ENCODE measurements at places on chromosomes 4 and X.
A peak's percentile ranks its signal among the peaks of the same experiment; 100 is the strongest.

DNA sequence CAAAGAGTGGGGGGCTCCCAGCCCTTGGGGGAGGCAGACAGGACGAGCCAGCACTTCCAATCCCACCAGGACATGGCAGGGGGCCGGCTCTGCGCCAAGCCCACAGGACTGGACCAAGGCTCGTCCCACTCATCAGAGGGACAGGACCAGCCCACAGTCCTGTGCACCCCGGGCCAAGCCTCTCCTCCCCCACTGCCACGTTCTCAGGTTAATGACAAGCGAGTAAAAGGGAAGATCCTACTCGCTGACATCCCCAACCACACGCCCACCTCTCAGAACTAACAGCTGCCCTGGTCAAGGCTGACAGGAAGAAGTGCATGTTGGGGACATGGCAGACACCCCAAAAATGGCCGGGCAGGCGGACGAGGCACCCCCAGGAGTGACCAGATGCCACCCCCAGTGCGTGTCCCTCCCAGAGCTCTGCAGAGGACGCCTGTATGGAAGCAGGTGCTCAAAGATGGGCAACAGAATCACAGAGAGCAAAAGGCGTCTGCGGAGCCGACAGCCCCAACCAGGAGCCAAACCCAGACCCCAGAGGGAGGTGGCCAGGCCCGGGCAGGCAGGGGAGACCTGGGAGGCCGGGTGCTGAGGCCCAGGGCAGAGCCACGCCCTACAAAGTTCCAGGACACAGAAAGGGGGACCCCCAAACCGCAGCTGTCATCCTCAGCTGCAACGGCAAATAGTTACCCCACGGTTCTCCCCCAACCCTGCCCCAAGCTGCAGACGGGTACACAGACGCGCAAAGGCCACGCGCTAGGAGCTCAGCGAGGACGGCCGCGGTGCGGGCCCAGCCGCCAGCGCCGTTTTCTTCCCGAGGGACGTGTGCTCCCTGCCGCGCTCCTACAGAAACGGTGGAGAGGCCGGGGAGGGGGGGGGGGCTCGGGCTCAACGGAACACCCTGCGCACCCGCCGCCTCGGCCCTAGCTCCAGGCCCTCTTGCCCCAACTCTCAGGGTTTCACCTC is 1.7 kb downstream of the CTBP1 start:
- peak; percentile 19 for DNase-seq

DNA sequence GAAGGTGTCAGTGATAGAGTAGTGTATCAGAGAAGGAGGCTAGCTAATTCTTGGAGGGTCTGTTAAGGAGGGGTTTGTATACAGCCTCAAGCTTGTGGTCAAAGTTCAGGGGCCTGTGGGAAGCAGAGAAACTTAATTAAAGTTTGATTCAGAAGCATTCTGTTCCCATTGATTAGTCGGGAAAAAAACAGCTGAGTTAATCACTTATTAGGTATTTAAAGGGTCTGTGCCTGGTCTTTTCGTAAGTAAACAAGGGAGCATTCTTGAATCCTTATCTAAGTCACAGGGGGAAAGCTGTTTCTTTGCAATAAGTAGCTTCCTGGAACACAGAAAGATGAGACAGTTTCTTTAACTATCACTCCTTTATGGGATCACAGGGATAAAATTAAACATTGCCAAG is 492.1 kb downstream of the PCDH10 start:
- no peak for DNase-seq

DNA sequence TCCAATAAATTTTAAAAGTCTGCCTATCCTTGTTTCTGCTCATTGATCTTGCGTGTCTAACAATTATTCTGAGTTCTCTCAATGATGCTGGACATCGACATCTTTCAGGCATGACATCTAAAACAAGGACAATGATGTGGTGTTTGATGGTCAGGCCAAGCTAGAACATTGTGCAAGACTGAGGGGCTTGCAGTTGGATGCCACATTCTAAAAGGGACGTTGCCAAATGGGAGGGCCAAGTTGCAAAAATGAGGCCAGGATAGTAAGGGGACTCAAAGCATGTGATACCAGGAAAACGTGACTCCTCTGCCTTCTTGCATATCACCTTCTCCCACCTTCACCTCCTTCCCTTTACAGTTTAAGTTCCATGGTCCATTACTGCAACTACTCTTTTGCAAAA is 29.4 kb upstream of the NSUN7 start:
- no peak for DNase-seq

DNA sequence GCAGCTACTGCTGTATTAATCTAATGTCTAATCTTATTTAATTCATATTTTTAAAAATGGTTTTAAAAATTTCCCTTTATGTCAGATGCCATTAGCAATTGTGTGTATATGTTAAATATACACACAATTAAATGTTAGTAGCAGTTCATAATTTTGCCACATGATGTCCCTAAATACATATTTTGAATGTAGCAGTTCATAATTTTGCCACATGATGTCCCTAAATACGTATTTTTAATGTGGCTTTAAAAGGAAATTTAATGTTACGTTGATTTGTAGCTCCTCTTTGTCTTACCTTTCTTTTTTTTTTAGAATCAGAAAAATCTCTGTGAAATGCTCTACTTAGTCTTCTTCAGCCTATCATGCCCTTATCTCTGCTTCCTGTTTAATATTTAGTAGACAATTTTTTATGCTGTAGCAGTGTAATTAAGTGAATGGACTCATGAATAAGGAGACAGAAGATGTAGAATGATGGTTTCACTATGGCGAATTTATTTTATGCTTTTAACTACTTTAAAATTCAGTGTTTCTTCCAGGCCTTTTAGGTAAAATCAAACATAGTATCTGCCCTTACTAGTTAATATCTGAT is 26.1 kb downstream of the RBM46 start:
- peak; percentile 6 for DNase-seq

GRCh38 chrX:9738151-9738550 is 27.5 kb downstream of the GPR143 start:
- no peak for DNase-seq

GRCh38 chr4:174561560-174561959 is 39.3 kb upstream of the HPGD start:
- DNase-seq = no peak

GRCh38 chr4:7900334-7900909 is 39.2 kb downstream of the AFAP1 start:
- no peak for DNase-seq

GRCh38 chr4:75308049-75308448 is 206.2 kb downstream of the RCHY1 start:
- no peak for DNase-seq

- DNase-seq = no peak
These were observed 172.3 kb downstream of the SHROOM3 start for GRCh38 chr4:76607266-76607799.

DNA sequence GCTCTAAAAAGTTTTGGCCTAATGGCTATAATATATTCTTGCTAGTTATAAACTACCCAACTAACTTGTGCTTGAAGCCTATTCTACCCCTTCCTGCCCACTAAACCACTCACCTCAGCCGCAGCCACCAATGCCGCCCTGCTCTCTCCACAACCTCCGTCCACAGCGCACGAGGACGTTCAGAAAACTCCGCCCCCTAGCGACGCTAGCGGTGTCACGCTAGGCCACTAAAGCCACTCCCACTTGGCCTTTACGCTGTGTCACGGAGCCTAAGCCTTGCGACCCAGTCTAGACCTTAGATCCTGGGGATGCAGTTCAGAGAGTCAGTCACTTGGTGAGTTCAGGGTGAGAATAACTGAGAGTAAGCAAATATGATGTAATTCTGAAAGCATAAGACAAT is at the start of gene TEX11:
Gene TEX11 (minus strand): TSS at position 171 of the 400 bp plus-strand sequence. CDS start 922 bp downstream, outside the sequence.
- no peak for DNase-seq

DNA sequence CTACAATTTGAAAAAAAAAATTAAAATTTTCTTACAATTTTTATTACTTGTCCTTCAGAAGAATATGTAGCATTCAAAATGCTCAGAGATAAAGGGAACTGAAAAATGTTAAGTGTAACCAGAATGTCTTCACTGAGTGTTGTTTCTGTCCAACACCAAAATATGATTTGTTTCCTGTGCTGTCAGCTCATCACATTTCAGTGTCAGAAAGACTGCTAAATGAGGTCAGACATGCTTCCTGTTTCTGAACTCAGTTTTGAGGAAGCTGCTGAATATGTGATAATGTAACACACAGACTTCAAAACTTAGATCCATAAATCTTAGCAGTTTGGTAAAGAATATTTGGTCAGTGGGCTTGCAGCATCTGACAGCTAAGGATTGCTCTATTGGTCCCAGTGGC is 1849.7 kb downstream of the PCDH7 start:
- peak; percentile 8 for DNase-seq

GRCh38 chr4:105979506-105979905 is 84.2 kb downstream of the NPNT start:
- DNase-seq = no peak

DNA sequence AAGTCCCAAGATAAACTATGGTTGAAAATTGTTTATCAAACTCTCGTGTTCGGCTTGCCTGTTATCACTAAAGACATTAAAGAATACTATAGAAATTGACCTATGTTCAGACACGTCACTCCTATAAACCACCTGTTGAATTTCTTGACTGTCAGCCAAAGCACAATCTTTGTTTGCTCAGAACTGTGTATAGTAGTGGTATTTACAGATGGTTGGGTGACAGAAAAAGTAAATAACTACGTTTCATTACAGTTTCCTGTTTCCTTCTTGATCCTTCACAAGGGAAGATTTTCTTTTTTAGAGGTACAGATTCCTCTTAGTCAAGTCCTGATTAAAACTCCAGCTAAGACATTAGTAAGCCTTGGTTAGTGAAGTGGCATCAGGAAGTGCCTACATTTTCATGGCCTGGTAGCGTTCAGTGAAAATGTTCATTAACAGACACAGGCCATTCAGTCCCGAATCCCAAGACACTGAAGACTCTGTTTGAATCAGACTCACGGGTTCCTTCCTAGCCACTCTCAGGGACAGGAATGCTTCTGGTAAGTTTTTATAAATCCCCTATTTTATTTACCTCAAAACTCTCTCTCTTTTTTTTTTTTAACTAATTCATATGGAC is at the start of gene SMIM31:
Gene SMIM31 (plus strand): TSS at position 259 of the 616 bp plus-strand sequence. CDS start 16,313 bp downstream, outside the sequence.
- DNase-seq = no peak

DNA sequence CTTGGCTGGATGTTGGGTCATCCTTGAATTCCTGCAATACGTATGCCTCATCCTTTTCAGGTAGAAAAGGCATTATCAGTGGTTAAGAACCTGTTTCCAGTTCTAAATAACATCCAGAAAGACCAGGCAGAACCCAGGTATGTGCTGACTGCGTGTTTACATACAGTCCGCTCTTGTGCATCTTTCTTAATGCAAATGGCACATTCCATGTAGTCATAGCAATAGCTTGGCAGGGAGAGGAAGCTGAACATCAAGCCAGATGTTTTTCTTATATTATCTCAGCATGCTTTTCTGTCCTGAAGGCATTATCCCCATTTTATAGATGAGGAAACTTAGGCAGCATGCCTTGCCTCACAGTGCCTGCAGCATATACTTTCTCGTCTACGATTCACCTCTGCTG is 2.1 kb downstream of the DCLK2 start:
- DNase-seq = no peak

DNA sequence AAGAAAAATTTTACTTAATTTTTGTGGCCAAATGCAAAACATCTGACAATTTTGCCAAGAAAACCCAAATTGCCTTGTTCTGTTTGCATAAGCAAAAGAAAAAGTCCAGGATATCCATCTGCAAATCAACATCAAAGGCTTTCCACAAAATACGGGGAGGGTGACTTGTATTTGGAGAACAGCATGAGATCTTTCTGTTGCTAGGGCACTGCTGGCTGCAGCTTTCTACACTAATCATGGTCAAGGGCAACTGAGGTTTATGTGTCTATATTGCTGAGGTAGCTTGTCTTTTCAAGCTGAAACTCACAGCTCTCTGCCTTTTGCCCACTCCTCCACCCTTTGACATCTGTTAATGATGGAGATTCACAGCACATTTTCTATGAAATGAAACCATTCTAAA is 389.1 kb downstream of the NKX6-1 start:
- no peak for DNase-seq

DNA sequence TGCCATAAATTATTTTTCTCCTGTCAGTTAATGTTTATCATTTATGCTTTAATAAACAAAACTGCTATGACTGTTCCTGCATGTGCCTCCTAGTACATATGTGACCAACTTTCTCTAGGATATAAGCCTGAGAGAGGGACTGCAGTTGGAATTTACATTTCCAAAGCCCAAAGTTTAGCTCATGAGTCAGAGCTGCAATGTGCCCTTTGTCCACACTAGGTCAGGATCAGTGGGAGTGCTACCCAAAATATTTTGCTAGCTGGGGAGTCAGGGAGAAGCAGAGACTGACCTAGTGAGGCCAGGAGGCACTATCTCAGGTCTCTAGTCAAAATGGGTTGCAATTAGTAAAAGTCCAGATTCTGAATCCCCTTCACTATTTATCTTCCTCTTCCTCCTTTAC is 92.7 kb downstream of the AR start:
- no peak for DNase-seq

- DNase-seq = no peak
These were observed 315.5 kb downstream of the CAMK2D start for GRCh38 chr4:113446019-113446418.

GRCh38 chr4:181541396-181541795 is 701.8 kb upstream of the TENM3 start:
- no peak for DNase-seq

GRCh38 chr4:139550724-139551429 is 5.1 kb downstream of the SETD7 start:
- DNase-seq = no peak

- no peak for DNase-seq
These were observed 8.4 kb upstream of the BST1 start for GRCh38 chr4:15694431-15694830.

DNA sequence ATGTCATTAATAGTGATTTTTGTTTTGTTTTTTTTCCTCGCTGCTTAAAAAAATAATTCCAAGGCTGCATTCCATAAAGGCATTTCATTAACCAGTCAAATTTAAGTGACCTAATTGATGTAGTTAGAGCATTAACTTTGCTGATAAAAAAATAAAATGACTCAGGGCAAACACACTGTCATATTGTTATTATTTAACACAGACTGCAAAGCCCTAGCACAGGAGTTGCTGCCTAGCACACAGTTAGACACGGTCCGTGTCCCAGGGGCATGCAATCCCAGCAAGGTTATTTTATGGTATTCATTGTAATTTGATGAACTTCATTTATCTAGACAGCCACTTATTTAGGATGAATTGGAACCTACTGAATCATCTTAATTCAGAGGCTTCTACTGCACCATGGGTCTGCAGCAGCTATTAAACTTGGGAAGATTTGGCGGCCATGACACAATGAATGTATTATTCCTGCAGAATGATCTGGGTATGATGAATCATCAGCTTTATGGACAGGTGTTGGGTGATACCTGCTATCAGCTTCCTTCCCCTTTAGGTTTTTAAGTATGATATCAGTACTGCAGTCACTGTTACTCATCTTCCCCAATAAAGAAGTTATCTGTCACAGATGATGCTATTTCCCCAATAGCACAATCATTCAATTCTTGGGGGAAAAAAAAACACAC is 182.7 kb downstream of the PPARGC1A start:
- no peak for DNase-seq

DNA sequence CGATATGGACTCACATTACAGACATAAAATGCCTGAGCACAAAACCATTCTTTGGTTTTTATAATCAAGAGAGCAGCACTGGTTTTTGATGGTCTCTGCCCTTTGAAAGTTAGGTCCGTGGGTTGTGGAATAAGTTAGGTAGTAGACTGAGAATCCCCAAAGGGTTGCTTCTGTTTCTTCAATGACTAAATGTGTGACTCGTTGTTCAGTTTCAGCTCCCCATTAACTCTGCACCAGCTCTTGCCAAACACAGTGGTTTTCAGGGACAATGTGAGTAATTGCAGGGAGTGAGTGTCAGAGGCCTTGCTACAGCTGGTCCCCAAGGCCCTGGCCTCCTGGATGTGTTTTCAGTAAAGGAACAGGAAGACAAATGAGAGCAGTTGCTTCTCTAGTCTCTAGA is 24.8 kb downstream of the SMIM20 start:
- DNase-seq = no peak

GRCh38 chrX:40153345-40154249 is 55.8 kb upstream of the BCOR start:
- DNase-seq = peak; percentile 61

Measured in CD4-positive, alpha-beta T cell treated with Interleukin-17A for 1 hour (primary cell).